ENCODE measurements at places on chromosomes 5 and 9. TPM values are rescaled to one million over a fixed set of nuclear protein-coding genes. Genes with fewer than 3 reads are reported as not detected.

CCL28 gene
- polyA plus RNA-seq: 13.1 TPM

GRXCR2 gene
- polyA plus RNA-seq: not detected

CER1 gene
- not detected for polyA plus RNA-seq

ACOT12 gene
- polyA plus RNA-seq: not detected

GZMA gene
- 19.5 TPM for polyA plus RNA-seq

C9orf43 gene
- not detected for polyA plus RNA-seq

TOR4A gene
- 8.9 TPM for polyA plus RNA-seq

FOXD4L4 gene
- not detected for polyA plus RNA-seq

PHF24 gene
- polyA plus RNA-seq: 0.06 TPM

ITK gene
- polyA plus RNA-seq: 5.6 TPM

CTNND2 gene
- not detected for polyA plus RNA-seq

GABRB2 gene
- polyA plus RNA-seq: not detected

FAM78A gene
- 18.3 TPM for polyA plus RNA-seq

ZNF483 gene
- 1.5 TPM for polyA plus RNA-seq

CDKN2A gene
- polyA plus RNA-seq: 13.9 TPM

GTF2H2C gene
- 25.6 TPM for polyA plus RNA-seq

EQTN gene
- 0.35 TPM for polyA plus RNA-seq

COL23A1 gene
- polyA plus RNA-seq: 0.18 TPM

PDE8B gene
- polyA plus RNA-seq: not detected

CAST gene
- polyA plus RNA-seq: 71.7 TPM

TRPM6 gene
- not detected for polyA plus RNA-seq

ACTBL2 gene
- not detected for polyA plus RNA-seq

EGFLAM gene
- not detected for polyA plus RNA-seq

PCDHAC1 gene
- polyA plus RNA-seq: not detected

ZNG1F gene
- 6.3 TPM for polyA plus RNA-seq

WNK2 gene
- 0.18 TPM for polyA plus RNA-seq

PGM5 gene
- polyA plus RNA-seq: not detected

PDE4D gene
- 18.8 TPM for polyA plus RNA-seq

HMGCR gene
- polyA plus RNA-seq: 9.0 TPM

PPIC gene
- not detected for polyA plus RNA-seq

ANKRD31 gene
- 0.10 TPM for polyA plus RNA-seq

CA9 gene
- polyA plus RNA-seq: not detected

CDC20B gene
- polyA plus RNA-seq: not detected

SLC6A7 gene
- polyA plus RNA-seq: not detected

SPEF2 gene
- not detected for polyA plus RNA-seq

CFAP157 gene
- not detected for polyA plus RNA-seq

PRXL2C gene
- polyA plus RNA-seq: 9.6 TPM

DIPK1B gene
- polyA plus RNA-seq: 0.90 TPM

CAMK2A gene
- not detected for polyA plus RNA-seq

ANKRD18B gene
- polyA plus RNA-seq: not detected

DMRT3 gene
- not detected for polyA plus RNA-seq

Measured in IgD-negative memory B cell (primary cell).